ENCODE measurements at places on chromosomes 6 and 20.

DNA sequence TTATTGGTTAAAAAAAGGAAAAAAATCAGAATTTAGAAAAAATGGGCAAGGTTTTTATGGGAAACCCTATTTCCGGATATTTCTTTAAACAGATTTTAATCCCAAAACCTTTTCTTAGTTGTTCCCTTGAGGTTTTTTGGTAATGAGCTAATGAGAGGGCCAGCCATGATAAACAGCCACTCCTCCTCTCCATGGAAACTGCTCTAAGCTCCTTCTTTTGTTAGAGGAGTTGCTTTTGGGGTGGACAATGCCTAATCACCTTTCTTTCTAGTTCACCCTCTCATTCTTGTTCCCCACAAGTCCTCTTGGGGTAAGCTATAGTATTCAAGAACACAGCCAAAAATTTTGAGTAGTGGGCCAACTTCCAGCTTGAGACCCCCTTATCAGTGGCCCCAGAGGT, 105.0 kb upstream of the FAM184A start:
- DNase-seq: no peak

DNA sequence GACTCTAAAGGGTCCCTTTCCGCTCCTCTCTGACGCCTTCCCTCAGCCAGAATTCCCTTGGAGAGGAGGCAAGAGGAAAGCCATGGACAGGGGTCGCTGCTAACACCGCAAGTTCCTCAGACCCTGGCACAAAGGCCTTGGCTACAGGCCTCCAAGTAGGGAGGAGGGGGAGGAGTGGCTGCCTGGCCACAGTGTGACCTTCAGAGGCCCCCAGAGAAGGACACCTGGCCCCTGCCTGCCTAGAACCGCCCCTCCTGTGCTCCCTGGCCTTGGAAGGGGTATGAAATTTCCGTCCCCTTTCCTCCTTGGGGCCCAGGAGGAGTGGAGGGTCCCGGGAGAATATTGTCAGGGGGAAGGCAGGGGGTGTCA, 2.7 kb downstream of the VEGFA start:
- no peak for DNase-seq

DNA sequence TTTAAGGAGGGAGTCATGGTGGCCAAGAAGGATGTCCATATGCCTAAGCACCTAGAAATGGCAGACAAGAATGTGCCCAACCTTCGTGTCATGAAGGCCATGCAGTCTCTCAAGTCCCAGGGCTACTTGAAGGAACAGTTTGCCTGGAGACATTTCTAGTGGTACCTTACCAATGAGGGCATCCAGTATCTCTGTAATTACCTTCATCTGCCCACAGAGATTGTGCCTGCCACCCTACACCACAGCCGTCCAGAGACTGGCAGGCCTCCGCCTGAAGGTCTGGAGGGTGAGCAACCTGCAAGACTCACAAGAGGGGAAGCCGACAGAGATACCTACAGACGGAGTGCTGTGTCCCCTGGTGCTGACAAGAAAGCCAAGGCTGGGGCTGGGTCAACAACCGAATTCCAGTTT, 115.0 kb downstream of the HFE start:
- DNase-seq: no peak

DNA sequence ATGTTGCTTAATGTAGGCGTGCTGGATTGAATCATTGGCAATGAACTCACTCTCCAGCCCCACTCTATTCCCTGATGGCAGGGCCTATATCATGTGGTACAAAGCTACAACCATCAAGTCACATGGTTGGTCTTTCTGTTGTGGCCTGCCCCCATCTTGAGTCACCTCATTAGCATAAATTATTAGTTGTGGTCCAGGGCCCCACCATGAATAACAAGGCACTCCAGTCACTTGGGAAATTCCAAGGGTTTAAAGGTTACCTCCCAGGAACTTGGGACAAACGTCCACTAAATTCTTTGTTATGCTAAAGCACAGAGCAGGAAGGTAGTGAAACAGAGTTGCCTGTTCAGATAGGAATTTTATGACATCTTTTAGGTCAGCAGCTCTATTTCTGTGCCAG, 193.7 kb downstream of the SLC35F1 start:
- no peak for DNase-seq

GRCh38 chr6:82506526-82506925, 142.9 kb downstream of the TPBG start:
- DNase-seq: no peak

- DNase-seq: no peak
These were observed 27.0 kb upstream of the ADGRF5 start for GRCh38 chr6:46948699-46949098.

GRCh38 chr6:40536442-40536841, 50.7 kb downstream of the LRFN2 start:
- no peak for DNase-seq

GRCh38 chr6:76684875-76685274, 612.4 kb upstream of the IMPG1 start:
- no peak for DNase-seq

DNA sequence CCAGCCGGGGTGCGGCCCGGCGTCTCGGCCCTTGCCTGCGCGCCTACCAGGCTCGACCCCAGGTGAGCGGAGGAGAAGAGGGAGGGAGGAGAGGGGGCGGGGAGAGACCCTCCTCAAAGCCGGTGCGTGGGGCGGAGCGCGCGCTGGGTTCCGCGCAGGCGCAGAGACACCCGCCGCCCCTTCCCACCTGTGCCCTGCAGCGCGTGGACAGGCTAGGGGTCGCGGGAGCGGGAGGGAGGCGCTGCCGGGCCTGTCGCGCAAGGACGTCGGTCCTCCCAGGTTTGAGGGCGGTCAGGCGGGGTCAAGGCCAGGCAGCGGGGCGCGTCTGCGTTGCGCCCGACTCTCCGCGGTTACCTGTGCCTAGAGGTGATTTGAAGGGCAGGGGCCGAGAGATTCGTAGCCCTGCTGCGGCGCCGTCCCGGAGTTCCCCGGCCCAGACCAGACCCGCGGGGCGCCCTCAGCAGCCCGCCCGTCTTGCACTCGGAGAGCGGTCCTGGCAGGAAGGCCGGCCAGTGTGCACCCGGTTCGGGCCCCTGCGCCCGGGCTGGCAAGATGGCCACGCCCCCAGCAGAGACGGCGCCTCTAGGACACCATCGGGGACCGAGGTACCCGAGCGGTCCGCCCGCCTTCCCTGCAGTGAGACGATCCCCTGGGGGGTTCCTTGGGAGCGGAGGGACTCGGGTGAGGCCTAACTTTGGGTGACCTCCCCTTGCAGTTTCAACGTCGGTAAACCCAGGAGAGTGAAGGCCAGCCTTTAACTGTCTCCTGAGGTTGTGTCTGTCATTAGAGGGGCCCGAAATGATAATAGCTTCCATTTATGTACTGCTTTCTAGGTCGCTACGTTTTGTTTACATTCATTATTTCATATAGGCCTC, 546 bp downstream of the C6orf136 start:
- peak; percentile 84 for DNase-seq

DNA sequence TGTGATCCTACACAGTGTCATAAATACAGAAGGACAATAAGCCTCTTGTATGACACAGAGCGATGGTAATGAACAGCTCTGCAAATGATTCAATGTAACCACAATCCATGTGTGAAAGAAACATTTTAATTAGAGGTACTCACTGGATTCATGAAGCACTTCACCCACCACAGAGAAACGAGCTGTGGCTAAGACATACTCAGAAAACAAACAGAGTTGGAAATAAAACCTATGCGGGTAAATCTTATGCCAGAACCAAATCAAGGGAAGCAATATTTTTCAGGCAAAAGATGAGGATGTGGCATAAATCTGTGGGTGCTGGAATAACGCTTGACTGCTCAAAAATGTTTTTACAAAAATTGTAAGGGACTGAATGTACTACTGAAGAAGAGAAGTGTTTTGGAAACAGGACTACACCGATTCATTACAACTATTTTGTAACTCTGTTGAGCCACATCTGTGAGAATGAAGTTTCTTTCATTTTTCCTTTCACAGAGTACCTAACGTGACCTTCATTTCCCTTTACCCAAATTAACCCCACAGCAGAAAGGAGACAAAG, 112.1 kb downstream of the WDR27 start:
- peak; percentile 51 for DNase-seq

- DNase-seq: no peak
These were observed 40.4 kb upstream of the ARFGEF2 start for GRCh38 chr20:48880981-48881657.

DNA sequence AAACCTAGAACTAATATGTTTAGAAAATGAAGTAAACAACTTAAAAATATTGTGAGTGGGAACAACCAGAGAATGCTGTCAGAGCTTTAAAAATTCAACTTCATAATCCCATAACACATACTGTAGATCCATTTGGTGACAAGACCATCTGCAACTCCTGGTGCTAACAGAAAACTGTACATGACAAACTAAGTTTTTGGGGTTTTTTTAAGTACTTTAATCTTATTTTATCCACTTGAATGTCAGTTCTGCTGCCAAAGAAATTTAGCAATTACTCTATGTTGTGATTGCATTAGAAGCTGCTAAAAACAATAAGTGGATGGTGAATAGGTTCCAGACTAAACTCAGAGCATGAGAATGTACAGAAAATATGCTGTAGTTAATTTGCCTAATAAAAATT, 345.4 kb downstream of the COL12A1 start:
- no peak for DNase-seq

DNA sequence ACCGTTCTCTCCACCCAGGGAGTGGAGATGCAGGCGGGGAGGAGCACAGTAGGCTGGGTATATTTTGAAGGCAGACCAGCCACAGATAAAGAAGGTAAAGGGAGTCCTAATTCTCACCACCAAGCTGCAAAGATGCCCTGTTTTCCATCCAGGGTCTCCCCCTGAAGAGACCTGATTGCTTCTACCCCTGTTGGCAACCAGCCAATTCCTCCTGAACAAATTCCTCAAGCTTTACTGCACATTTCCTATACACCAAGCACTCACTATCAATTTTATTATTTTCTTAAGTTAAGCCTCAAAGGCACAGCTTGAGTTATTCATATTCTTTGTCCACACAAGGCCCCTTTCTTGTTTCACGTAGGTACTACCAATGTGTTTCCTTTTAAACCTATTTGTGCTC, 214.4 kb downstream of the EYA2 start:
- no peak for DNase-seq

DNA sequence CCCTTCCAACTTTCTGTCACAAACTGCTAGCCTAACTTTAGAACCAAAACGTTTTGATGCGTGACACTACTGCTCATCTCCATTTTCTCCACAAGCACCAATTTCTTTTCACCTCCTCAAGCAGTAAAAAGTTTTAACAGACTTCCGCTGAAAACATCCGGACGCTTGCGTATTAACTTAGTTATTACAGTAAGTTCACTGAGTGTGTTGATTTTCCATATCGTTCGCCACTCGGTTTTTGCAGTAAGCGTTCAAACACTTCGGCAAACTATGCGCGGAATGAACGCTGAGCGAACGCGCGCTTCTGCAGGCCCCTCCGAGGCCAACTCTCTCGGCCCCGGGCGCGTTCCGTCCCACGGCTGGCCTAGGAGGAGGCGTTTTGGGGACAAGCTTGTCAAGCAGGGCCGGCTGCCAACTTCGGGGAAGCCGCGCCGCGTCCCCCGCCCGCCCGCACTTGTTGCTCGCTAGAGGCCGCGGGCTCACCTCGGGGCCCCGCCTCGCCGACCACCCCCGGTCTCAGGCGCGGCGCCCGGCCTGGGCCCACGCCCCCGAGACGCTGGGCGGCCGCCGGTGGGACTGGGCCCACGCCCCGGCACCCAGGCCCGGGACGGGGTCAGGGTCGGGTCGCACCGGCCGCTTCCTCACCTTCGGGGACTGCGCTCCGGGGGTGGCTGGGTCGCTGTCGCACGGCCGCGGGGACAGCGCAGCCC, 945 bp downstream of the PHF10 start:
- peak; percentile 71 for DNase-seq

- no peak for DNase-seq
These were observed 23.8 kb upstream of the SAMHD1 start for GRCh38 chr20:36975099-36975818.

DNA sequence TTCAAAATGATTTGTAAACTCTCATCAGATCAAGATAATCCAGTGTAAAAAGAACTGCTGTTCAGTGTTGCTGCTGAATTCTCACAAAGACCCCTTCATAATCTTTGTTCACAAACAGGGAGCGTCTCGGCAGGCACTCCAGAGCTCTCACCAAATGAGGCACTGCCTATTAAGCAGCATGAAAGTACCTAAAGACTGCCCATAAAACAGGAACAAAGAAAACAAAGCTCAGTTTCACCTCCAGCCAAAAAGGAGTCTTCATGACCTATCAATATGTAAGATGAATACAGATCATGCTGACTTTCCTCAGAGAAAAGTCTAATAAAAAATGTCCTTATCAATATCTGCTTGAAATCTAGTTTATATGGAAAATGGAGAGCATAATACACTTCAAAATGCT, 41.8 kb downstream of the GPR63 start:
- peak; percentile 32 for DNase-seq
